ENCODE measurements at places on chromosomes 11 and 22. TPM values are rescaled to one million over a fixed set of nuclear protein-coding genes. Genes with fewer than 3 reads are reported as not detected.
A peak's percentile ranks its signal among the peaks of the same experiment; 100 is the strongest.

The ARFGAP3 gene
- polyA plus RNA-seq, result 28.4 TPM

DNA sequence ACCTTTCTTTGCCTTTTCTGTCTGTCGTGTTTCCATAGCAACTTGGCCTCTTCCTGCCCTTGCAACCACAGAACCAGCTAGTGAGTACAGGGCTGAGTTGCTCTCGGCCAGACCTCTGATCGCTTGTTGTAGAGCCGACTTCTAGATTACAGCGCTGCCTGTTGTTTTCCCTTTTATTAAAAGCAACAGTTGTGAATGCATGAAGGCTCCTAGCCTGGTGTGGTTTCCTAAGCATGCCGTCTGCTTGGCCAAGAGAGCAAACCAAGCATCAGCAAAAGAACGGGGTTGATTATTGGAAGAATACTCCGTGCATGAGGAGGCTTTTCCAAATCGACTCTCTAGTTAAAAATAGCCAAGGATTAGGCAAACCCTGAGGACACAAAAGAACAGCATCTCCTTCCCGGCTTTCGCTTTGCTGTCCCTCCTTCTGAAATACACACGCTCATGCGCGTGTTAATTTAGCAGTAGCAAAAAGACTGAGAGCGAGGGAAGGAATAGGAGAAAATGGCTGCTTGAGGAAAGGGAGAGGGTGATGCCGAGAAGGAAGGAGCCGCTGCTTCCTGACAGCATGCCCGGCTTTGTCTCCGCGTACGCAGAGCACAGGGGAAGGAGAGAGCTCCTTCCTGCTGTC, 71.5 kb upstream of the TTC12 start:
- no peaks in the 10 kb centered on the region for H3K27me3 ChIP-seq
- H3K36me3 ChIP-seq, result no peaks in the 10 kb centered on the region
- DNase-seq, result no peak
- peak overlapping the region; percentile 78 for H3K27ac ChIP-seq

DNA sequence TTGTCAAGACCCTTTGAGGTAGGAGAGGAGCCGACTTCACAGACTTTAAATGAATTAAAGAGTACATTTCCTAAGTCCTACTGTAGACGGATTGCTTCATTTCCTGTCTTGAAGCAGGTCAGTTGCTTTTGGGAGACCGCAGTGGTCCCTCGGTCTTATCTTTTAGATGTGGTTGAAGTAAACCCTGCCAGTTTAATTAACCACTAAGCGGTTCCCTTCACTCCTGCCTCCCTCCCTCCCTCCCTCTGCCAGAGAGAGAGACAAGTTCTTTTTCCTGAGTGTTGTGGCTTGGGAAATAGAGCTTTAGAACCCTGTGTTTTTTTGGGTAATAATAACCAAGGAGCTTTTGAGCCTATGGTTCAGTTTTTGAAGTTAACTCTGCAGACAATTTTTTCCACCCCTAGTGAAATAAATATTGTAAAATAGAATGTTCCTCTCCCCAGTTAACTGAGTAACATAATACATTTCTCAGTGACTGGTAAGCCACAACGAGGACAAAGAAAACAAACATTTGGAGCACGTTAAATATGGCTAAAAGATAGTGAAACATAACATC, 147.5 kb downstream of the LDLRAD3 start:
- H3K36me3 ChIP-seq, result no peaks in the 10 kb centered on the region
- H3K27me3 ChIP-seq, result no peaks in the 10 kb centered on the region
- H3K4me3 ChIP-seq, result no peak overlapping the region
- H3K27ac ChIP-seq, result no peak overlapping the region
- DNase-seq, result no peak

The PGA5 gene
- polyA plus RNA-seq, result 1.8 TPM

DNA sequence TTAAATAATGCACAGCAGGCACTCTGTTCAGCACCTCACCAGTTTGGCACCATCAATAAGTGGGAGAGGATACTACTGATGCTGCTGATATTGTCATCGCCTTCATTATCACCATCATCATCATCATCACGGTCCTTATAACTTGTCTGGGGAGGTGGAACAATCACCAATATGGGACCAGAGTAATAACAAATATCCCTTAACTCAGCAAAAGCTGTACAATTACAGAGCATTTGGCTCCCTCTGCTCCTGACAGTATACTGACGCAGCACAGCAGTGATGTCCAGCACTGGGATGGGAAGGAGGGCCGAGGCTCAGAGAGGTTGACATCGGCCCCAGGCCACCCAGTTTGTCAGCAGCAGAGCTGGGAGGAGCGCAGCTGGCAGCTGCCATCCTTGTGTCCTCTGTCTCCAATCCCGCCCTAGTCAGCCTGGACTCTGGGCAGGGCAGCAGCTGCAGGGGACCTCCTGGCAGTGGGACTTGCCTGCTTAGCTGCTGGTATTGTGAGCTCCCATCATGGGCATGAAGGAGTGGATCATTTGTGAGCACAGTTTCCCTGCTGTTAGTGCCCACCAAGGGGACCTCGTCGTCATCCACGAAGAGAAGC, 90.0 kb downstream of the DHCR7 start:
- no peaks in the 10 kb centered on the region for H3K27me3 ChIP-seq
- no peak overlapping the region for H3K27ac ChIP-seq
- no peaks in the 10 kb centered on the region for H3K36me3 ChIP-seq
- no peaks in the 10 kb centered on the region for H3K4me1 ChIP-seq
- DNase-seq, result no peak

GRCh38 chr22:32897400-32897799, 95.9 kb downstream of the TIMP3 start:
- H3K27ac ChIP-seq, result no peak overlapping the region
- DNase-seq, result no peak
- H3K27me3 ChIP-seq, result no peaks in the 10 kb centered on the region
- H3K4me1 ChIP-seq, result no peaks in the 10 kb centered on the region

The DDX25 gene
- 0.23 TPM for polyA plus RNA-seq

DNA sequence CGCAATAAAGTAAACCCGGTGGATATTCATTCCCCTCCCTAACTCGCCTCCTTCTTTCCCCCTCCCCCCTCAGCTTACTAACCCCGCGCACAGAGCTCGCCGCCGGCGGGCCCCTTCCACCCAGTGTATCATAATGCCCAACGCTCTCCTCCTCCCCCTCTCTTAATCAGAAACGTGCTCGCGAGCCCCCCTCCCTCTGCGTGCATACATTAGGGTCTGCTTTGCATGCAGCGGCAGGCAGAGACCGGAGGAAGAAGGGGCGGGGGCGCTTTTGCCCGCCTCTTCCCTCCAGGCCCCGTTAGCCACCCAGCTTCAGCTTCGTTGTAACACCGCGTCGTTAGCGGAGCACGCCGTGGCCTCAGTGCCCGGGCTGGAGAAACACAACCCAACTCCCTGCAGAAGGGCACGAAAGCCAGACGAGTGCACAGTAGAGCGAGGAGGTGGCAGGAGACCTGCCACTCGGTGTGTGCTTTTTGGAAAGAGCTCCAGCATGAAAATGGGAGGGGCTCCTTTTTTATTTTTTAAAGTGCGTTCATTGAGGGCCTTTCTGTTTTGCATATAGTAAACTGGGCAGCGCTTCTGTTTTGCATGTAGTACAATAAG, 901 bp upstream of the KMT2A start:
- peak; percentile 72 for DNase-seq
- no peaks in the 10 kb centered on the region for H3K36me3 ChIP-seq
- no peaks in the 10 kb centered on the region for H3K27me3 ChIP-seq

The F2 gene
- polyA plus RNA-seq, result 0.13 TPM

The SLCO2B1 gene
- polyA plus RNA-seq, result 47.0 TPM

GRCh38 chr11:132589791-132590190, 942.5 kb downstream of the OPCML start:
- H3K27me3 ChIP-seq, result no peaks in the 10 kb centered on the region
- H3K36me3 ChIP-seq, result no peaks in the 10 kb centered on the region
- H3K4me1 ChIP-seq, result no peaks in the 10 kb centered on the region
- DNase-seq, result no peak
- H3K4me3 ChIP-seq, result no peak overlapping the region

DNA sequence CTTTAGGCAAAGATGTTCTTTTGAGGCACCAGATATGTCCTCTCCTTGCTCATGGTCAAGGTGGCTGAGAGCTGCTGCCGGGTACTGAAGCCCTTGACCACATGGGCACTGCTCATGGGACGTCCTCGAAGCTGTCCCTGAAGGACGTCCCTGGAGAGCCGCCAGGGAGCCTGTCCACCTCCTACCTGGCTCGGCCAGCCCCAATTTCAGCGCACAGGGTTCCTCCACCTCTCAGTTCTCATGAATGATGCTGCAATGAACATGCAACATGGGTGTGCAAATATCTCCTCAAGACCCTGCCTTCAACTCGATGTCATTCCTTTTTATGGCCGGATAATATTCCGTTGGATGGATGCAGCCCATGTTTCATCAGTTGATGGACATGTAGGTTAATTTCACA, 24.4 kb upstream of the TOLLIP start:
- DNase-seq, result peak; percentile 58
- H3K27me3 ChIP-seq, result no peaks in the 10 kb centered on the region
- no peaks in the 10 kb centered on the region for H3K4me1 ChIP-seq
- no peak overlapping the region for H3K27ac ChIP-seq

GRCh38 chr22:25402501-25403283, 161.8 kb upstream of the GRK3 start:
- H3K27ac ChIP-seq, result peak overlapping the region; percentile 94
- H3K4me1 ChIP-seq, result peaks cover 48% of the 10 kb centered on the region
- no peaks in the 10 kb centered on the region for H3K36me3 ChIP-seq
- peak; percentile 70 for DNase-seq
- peak overlapping the region; percentile 95 for H3K4me3 ChIP-seq

DNA sequence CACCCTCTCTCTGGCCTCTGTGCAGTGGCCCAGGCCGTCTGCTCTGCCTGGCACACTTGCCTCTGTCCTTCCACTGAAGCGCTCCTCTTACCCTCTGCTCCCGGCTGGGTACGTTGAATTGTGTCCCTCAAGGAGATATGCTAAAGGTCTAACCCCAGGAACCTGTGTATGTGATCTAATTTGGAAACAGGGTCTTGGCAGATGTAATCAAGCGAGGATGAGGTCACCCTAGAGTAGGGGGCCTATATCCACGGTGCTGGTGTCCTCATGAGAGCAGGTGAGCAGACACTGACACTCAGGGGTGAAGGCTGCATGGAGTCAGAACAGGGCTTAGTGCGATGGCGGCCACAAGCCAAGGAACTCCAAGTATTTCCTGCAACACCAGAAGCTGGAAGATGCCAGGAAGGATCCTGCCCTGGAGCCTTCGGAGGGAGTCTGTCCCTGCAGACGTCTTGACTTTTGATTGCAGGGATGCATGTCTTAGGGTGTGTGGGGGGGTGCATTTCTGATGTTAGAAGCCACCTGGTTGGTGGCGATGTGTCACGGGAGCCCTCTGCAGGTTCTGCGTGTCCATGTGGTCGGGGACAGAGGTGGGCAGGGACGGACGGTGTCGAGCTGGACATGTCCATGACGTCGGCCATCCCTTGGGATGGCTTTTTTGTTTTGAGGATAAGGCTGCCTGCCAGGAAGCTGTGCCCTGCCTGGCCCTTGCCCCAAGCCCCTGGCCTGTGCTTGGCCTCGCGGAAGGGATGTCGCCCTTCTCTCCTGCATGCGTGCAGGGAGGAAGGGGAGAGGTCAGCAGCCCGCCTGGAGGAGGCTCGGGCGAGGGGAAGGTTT, 68.6 kb downstream of the LRP5 start:
- H3K27me3 ChIP-seq, result no peaks in the 10 kb centered on the region
- peaks cover under 1% of the 10 kb centered on the region for H3K36me3 ChIP-seq
- peaks cover 71% of the 10 kb centered on the region for H3K4me1 ChIP-seq
- peak; percentile 81 for DNase-seq
- H3K4me3 ChIP-seq, result no peak overlapping the region

GRCh38 chr11:27420722-27421572, 51.6 kb downstream of the LGR4 start:
- H3K27ac ChIP-seq, result no peak overlapping the region
- no peak overlapping the region for H3K4me3 ChIP-seq
- H3K27me3 ChIP-seq, result no peaks in the 10 kb centered on the region
- no peaks in the 10 kb centered on the region for H3K36me3 ChIP-seq
- no peak for DNase-seq

The KCNQ1OT1 gene
- 0.32 TPM for polyA plus RNA-seq

DNA sequence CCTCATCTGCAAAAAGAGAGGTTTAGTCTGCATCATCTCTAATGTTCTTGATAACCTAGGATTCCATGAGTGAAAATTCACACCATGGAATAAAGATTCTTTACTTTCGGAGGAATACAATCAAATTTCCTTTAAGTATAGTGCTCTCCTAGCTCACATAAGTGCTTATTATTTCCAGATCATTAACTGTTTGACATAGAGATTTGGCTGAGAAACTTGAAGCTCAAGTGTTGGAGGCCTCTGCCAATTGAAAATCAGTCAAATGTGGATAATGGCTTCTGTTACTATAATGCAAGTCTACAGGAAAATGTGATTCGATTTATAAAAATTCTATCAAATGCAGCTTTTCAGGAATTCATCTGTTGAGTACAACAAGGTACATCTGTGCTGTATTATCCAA, 144.6 kb downstream of the KIF18A start:
- no peaks in the 10 kb centered on the region for H3K36me3 ChIP-seq
- no peak for DNase-seq
- no peaks in the 10 kb centered on the region for H3K4me1 ChIP-seq
- no peak overlapping the region for H3K27ac ChIP-seq

DNA sequence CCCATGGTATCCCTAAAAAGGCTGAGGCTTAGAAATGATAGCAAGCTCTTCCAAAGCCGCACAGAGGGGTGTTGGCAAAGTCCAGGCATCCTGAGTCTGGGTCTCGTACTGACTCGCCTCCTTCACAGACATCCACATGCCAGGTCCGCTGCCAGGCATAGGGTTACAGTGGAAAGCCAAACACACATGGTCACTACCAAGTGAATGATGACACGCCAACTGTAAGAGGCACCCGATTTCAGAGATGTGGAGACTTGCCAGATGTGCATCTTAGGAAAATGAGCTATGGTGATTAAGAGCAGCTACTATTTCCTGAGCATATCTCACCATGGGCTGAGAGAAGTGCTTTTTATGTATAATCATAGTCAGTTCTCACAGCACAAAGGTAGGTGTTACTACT, 314.9 kb downstream of the MIAT start:
- no peak overlapping the region for H3K27ac ChIP-seq
- no peak overlapping the region for H3K4me3 ChIP-seq

DNA sequence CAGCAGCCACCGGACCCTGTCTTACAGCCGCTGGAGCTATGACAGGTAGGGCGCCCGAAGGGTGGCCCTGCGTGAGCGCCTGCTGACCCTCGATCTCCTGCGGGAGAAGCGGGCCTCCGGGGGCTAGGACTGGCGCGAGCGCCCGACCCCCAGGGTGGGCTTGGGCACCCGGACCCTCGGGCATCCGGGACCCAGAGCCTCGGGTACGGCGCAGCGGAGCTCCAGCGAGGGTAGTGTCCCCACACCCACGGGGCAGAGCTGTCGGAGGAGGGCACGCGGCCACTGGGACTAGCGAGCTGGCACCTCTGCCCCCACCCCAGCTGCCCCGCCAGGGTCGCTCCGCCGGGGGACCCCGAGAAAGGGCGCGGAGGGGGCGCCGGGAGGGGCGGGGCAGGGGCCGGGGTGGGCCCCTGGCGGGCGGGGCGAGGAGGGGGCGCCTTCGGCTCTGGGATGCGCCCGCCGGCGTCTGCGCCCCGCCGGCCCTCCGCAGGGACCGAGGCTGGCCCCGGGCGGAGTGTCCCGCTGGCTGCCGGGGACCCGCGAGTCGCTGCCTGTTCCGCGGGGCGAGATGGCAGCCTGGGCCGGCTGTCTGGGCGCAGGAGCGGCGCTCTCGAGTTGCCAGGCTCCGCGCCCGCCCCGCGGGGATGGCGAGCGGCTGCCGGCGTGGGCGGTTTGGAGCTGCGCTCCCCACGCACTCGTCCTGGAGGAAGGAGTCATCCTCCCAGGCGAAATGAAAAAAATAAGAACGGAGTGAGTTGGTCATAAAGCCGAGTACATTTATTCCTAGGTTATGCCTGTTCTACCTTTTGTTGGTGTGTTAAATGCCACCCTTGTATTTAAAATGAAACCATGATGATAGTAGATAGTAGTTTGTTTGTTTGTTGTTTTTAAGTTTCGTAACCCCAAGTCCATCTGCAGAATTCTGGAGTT, 32.4 kb downstream of the EIF3F start:
- peak overlapping the region; percentile 92 for H3K27ac ChIP-seq
- DNase-seq, result no peak
- H3K4me1 ChIP-seq, result peaks cover 20% of the 10 kb centered on the region
- H3K27me3 ChIP-seq, result no peaks in the 10 kb centered on the region
- H3K4me3 ChIP-seq, result peak overlapping the region; percentile 72
